ENCODE measurements at places on chromosomes 12 and 14.
A peak's percentile ranks its signal among the peaks of the same experiment; 100 is the strongest.

GRCh38 chr12:80162177-80162576, 62.8 kb downstream of the OTOGL start:
- H3K4me3 ChIP-seq = no peak overlapping the region
- H3K4me1 ChIP-seq = no peaks in the 10 kb centered on the region
- DNase-seq = no peak
- H3K27ac ChIP-seq = no peak overlapping the region

- H3K4me1 ChIP-seq = no peaks in the 10 kb centered on the region
- H3K27me3 ChIP-seq = no peaks in the 10 kb centered on the region
- no peak overlapping the region for H3K4me3 ChIP-seq
- DNase-seq = no peak
- no peaks in the 10 kb centered on the region for H3K36me3 ChIP-seq
Measured at GRCh38 chr12:97984974-97985580, 522.5 kb downstream of the RMST start.

DNA sequence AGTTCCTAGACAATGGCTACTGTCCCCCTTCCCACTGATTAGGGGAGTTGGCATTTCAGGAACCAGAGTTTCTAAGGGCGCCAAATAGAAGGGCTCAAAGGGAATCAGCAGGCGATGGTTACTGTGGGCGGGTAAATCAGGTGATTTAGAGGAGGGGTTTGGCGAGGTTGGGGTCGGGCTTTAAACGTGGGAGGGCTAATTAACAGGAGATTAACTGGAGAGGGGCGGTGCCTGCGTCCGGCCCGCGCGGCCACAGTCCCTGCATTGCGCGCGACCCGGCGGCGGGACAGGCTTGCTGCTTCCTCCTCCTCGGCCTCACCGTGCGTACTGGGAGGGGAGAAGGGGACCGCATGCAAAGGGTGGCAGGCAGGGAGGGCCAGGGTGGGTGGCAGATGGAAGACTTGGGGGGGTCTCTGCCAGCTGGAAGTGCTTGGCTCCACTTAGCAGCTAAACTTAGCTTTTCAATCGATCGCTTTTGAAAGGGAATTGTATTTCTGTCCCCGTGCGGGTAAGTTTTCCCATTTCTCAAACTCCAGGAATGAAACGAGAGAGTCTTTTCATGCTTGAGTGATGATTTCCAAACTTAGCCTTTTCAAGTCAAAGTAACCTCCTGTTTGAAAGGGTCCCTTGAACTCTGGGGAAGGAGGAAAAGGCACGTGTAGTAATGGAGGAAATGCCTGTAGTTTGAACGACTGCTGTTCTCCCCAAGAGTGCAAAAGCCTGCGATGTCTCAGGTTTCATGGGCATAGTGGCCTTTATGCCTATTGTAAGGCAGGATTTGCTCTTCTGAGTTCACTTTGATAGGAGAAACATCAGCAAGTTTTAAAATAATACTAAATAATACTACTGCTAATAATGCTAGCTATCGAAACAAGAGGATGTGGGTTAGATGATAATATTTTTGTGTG, at the start of gene MGST1:
TSS of gene MGST1 (plus strand) at position 255 of the 908 bp plus-strand sequence. CDS start 6,608 bp downstream, outside the sequence.
- peak within 1 kb of the TSS; percentile 96 for H3K4me3 ChIP-seq
- H3K27ac ChIP-seq = peak within 1 kb of the TSS; percentile 93
- peak; percentile 76 for DNase-seq
- H3K36me3 ChIP-seq = no peaks in the 10 kb centered on the region

GRCh38 chr14:101859958-101860357, 98.4 kb downstream of the PPP2R5C start:
- no peak for DNase-seq
- H3K4me3 ChIP-seq = no peak overlapping the region
- H3K27ac ChIP-seq = no peak overlapping the region
- peaks cover 18% of the 10 kb centered on the region for H3K4me1 ChIP-seq

DNA sequence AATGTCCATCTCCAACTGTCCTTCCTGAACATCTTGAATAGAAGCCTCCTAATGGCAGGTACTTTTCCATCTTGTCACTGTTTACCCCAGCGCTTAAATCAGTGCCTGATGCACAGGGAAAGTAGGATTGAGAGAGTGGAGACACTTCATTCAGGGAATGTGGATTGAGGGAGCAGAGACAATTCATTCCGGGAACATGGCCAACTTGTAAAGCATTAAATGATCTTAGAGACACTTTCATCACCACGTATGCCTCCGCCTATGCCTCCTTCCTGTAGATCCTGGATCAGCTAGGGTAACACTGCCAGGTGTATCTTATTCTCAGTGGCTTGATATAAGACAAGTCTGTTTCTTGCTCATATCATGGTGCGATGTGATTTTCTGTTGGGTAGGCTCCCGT, 67.6 kb upstream of the CSRP2 start:
- no peaks in the 10 kb centered on the region for H3K4me1 ChIP-seq
- H3K27ac ChIP-seq = no peak overlapping the region
- no peak overlapping the region for H3K4me3 ChIP-seq
- no peak for DNase-seq

DNA sequence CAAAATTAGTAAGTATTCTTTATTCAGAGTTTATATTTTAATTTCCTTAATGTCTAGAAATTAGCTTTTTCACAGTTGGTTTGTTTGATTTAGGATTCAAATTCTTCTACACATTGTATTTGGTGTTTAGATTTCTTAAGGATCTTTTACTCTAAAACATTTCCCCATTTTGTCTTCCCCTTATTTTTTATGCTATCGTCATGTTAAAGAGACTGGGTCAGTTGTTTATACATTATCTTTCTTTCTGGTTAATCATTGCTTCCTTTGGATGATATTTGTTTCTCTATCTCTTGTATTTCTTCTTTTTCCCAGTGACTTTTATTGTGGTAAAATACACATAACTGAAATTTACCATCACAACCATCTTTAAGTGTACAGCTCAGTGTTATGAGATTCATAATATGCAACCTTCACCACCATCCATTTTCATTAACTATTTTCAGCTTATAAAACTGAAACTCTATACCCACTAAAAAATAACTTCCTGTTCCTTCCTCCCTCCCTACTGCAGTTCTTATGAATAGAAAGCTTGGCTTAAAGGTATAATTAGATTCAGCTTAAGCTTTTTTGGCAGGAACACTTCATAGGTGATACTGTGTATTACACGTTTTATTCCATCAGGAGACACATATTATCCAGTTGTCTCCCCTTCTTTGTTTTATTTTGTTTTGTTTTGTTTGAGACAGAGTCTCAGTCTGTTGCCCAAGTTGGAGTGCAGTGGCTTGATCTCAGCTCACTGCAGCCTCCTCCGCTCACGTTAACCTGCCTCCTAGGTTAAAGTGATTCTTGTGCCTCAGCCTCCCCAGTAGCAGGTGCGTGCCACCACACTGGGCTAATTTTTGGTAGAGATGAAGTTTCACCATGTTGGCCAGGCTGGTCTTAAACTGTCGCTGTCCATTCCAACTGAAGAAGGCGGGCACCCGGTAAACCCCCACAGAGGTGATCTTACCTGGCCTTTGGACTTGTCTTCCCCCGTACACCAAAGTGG, 45.0 kb downstream of the NOPCHAP1 start:
- H3K4me3 ChIP-seq = no peak overlapping the region
- H3K36me3 ChIP-seq = no peaks in the 10 kb centered on the region
- H3K27me3 ChIP-seq = no peaks in the 10 kb centered on the region
- H3K4me1 ChIP-seq = no peaks in the 10 kb centered on the region

Measured in liver (tissue), 10 donors.